ENCODE measurements at places on chromosomes 3 and 15.

GRCh38 chr3:14943042-14943441 is 4.3 kb upstream of the NR2C2 start:
- DNase-seq, result no peak

DNA sequence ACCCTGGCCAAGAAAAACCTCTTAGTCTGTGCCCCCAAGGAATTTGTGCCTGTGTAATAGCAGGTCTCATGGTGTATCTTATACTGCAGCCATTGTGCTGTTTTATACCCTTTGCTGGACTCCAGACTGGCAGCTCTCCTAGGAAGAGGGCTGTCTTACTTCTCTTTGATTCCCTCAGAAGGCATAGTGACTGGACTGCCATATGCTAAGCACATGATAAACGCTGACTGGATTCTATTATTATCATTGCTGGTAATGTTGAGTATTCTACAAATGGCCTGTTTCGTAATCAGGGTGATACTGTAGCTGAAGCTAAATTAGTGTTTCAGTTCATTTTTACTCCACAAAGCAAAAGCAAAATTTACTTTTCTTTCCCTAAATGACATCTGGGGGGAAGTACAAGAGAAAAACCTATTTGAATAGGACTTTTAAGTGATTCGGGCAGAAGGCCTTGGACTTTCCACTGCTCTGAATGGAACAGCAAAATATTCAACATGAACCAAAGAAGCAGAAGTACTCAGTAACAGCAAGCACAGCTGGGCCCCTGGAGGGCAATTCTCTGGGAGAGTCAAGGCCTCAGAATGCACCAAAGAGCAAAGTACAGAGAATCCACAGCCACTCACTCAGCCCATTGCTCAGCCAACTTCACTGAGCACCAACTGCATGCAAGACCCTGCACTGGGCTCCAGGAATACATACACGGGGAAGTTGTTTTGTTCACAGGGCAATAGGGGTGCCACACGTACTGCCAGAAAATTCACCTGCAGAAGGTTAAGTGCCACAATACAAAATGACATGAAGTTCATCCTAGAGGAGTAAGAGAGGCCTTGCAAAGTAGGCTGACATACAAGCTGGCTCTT is 7.9 kb upstream of the BCL2A1 start:
- no peak for DNase-seq

DNA sequence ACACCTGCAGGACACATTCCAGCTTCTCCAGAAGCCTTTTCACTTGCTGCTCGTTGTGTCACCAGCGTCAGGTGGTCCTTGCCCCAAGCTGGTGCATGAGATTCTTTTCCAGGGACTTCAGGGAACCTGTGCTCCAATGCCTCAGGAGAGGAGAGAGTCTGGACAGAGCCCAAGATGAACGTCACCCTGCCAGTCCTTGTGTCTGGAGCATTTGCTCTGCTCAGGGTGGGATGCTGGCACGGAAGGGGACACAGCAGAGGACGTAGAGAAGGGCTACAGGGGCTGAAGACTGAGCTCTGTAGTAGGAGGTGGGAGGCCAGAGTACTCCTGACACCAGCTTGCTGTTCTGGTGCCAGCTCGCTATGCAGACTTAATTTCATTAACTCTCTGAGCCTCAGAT is 262.1 kb downstream of the XXYLT1 start:
- no peak for DNase-seq

GRCh38 chr3:8298021-8298954 is 203.3 kb upstream of the LMCD1 start:
- DNase-seq, result no peak

- DNase-seq, result no peak
These were observed 688 bp downstream of the SETD5 start for GRCh38 chr3:9397906-9398699.

DNA sequence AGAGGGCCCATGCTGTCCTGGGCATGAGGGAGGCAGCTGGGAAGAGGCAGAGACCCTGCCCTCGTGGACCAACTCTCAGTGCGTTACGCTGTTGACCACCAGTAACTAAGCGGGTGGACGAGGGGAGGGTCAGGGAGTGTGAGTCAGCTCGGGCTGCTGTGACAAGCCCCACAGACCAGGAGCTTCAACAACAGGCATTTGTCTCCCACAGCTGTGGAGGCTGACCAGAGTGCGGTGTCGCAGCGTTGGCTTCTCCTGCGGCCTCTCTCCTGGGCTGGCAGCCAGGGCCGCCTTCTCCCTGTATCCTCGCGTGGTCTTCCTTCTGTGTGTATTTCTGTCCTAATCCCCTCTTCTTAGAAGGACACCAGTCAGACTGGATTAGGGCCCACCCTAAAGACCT is 13.0 kb downstream of the EFCC1 start:
- no peak for DNase-seq

DNA sequence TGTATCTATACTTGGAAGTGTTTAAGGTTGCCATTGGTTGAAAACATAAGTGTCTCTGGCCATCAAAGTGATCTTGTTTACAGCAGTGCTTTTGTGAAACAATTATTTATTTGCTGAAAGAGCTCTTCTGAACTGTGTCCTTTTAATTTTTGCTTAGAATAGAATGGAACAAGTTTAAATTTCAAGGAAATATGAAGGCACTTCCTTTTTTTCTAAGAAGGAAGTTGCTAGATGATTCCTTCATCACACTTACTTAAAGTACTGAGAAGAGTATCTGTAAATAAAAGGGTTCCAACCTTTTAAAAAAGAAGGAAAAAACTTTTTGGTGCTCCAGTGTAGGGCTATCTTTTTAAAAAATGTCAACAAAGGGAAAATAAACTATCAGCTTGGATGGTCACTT is 19.7 kb downstream of the B3GNT5 start:
- no peak for DNase-seq
